ENCODE measurements at places on chromosomes 6 and 20.

DNA sequence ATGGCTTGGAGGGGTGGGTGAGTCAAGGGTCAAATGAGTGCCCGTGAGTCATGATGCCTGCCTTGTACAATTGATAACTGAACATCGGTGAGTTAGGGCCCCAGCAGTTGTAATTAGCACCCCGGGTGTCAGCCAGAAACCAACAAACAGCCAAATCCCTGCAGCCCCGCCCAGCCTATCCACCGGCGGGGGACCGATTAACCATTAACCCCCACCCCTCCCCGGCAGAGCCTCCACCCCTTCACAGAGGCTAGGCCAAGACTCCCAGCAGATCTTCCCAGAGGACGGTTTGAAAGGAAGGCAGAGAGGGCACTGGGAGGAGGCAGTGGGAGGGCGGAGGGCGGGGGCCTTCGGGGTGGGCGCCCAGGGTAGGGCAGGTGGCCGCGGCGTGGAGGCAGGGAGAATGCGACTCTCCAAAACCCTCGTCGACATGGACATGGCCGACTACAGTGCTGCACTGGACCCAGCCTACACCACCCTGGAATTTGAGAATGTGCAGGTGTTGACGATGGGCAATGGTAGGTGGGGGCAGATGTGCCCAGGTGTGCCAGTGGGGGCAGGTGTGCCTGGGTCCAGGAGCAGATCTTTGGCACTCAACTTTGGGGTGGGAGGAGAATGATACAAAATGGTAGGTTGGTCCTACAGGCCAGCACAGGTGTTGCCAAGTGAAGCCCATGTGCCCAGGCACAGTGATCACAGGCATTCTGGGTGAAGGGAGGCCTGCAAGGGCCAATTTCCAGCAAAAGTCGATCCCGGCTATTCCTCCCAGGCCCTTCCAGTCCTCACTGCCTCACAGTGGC is 45.7 kb downstream of the HNF4A start:
- no peak for DNase-seq

GRCh38 chr6:3211681-3212080 is 15.8 kb downstream of the TUBB2B start:
- DNase-seq = peak; percentile 71

GRCh38 chr6:101811108-101811507 is 417.6 kb downstream of the GRIK2 start:
- DNase-seq = no peak

- DNase-seq = no peak
Observed at GRCh38 chr6:154414021-154414813, 57.6 kb upstream of the IPCEF1 start.

DNA sequence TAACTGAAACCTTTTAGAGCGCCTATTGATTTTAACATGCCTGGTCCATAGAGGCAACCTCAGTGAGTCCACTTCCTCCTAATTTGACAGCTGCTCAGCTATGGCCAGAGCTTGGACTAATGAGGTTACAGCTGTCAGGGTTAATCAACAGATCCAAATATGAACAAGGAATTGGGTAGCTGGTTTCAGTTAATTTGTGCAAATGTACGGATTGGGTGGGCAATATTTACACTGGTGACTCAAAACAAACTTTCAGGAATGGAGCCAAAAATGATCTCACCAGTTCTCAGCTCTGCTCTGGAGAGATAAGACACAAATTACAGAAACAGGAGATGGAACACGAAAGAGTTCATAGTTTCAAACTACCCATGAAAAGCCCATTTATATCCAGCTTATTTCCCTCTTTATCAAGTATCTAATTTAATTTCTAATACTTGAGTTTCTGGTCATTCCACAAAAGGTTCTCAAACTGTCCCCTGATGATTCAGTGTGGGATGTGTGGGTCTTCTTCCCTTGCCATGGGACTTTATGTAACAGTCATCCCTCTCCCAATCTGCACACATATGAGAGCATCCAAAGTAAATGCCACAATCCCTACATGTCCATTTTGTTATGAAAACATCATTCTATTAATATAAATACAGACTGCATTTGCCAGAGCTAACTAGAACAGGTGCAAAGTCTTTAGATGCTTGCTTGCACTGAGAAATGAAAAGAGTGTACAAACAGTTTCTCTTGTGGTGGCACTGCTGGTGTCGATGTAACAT is 149.9 kb downstream of the RPS12 start:
- no peak for DNase-seq

DNA sequence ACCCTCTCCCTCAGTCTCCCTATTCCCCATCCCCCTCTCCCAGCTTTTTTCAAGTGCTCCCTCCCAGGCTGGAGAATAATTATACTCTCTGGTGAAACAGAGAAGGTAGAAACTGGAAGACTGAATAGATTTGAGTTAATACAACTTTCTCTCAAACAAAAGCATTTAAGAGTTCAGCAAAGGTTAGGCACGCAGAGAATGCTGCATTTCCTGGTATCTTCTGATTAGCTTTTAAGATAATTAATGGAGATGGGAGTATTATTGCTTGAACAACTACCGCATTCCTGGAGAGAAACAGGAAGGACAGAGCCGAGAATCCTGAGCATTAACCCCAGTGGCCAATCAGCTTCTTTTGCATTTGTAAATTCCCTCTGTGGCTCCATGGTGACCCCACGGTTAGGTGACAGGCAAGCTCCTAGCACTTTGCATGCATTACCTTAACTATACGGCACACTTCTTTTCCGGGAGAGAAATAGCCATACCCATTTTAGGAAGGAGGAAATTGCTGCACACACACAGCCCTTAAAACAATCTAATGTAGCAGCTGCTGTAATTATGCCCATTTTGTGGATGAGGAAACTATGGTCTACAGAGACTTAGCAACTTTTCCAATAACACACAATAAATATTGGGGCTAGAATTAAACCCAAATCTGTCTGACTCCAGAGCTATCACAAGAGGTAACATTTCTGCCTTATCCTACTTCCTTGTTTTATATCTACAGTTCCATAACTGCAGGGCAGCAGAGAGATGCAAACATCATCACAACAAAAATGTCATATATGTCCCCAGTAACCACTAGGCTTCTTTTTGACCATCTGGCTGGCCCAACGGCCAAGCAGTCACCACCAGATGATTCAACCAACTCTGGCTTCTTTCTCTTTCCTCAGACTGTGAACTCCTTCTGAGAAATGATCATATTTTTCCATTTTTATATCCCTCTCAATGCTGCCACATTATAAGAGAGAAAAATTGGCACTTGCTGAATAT is 169.9 kb downstream of the CD24 start:
- DNase-seq = no peak

GRCh38 chr20:31894980-31895675 is 24.7 kb downstream of the TTLL9 start:
- peak; percentile 27 for DNase-seq

DNA sequence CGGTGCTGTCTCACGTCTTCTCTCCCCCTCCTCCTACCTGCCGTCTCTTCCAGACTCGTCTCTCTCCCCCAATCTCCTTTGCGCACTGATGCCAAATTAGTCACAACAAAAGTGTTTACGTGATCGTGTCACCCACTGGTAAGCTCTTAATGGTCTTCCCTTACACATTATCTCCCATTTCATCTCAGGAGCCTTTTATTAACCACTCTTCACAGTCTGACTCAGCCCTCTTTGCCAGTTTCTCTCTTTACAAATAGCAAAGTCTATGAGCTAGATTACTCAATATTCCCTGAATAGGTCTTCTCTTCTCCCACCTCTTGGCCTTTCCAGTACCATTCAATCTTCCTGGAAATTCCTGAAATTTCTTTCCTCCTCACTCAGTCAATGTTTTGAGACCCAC is 247.0 kb downstream of the ESR1 start:
- peak; percentile 27 for DNase-seq

- DNase-seq = no peak
Observed at GRCh38 chr6:57822896-57823358, 505.5 kb downstream of the PRIM2 start.

GRCh38 chr20:21003902-21004301 is 102.3 kb downstream of the LINC00237 start:
- DNase-seq = no peak

GRCh38 chr6:79797163-79797764 is 150.1 kb downstream of the ELOVL4 start:
- DNase-seq = no peak

DNA sequence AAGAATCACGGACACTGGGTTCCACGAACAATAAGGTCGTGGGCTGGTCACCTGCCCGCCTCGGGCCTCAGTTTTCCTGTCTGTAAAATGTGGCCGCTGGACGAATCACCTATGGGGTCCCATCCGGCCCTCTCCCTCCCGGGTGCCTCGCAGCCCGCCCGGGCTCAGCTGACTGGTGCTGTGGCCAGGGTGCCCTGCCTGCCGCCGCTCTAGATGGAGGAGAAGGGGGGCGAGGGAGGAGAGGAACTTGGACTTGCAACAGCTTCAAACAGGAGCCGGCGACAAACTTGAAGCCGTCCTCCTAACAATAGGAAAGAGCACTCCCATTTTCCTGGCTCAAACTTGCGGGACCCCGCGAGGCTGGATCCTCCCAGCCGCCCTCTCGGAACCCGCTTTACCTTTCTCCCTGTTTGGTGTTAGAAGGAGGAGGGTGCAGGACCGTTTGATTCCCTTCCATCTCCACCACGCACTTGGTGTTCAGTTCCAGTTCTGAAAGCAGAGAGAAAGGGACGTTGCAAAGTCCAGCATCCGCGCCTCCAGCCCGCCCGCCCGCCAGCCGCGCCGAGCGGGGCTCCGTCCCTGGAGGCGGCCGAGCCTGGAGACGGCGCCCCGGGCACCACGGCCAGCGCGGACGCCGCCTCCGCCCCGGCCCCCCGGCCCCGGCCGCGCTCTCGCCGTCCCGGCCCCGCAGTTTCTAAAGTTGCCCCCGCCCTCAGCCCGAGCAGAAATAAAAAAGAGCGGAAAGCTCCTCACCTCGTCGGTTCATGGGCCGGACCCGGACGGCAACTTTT is 584 bp downstream of the KIF13A start:
- DNase-seq = no peak

DNA sequence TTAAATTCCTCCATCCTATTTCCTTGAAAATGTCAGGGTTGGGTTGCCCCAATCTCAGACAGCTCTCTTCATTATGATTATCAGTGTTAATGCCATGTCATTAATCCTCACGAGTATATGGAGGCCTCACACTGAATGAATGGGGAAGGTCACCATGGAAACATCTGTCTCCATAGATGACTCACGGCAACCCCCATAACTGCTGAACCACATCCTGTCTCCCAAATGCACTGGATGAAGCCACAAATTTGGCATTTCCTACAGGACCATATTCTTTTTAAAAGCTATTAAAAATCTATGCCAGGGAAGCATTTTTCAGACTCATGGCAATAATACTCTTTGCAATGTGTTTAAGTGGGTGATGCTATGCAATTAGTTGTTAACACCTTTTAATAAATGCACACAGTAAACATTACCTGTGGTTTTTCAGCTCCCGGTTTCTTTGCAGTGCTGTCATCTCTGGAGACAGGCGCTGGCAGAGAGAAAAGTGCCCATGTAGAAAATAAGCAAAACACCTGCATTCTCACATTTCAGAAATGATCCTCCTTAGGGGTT is 80.1 kb upstream of the PTPRK start:
- DNase-seq = peak; percentile 74

GRCh38 chr6:27176523-27177484 is 70.7 kb upstream of the PRSS16 start:
- DNase-seq = peak; percentile 63

GRCh38 chr20:37523911-37524700 is 3.1 kb downstream of the NNAT start:
- no peak for DNase-seq

DNA sequence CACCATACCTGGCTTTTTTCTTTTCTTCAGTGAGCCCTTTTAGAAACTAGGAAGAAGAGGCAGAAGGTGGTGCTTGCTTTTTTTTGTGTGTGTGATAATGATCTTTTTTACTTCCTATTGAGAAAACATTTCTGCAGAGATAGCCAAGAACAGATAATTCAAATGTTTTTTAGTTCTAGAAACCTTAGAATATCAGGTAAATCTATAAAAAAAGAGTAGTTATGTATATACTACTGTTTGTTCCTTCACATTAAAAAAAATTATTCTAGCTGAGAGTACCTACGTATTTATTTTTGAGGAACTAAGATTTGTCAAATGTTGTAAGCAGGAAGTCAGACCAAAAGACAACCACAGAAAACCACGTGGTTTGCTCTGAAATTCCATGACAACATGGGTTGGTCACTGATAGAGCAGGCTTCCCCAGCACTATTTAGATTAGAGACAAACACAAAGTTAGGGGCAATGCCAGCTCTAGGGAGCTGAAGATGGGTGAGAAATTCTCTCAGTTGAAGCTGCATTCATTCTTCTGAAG is 12.8 kb downstream of the STK4 start:
- no peak for DNase-seq

DNA sequence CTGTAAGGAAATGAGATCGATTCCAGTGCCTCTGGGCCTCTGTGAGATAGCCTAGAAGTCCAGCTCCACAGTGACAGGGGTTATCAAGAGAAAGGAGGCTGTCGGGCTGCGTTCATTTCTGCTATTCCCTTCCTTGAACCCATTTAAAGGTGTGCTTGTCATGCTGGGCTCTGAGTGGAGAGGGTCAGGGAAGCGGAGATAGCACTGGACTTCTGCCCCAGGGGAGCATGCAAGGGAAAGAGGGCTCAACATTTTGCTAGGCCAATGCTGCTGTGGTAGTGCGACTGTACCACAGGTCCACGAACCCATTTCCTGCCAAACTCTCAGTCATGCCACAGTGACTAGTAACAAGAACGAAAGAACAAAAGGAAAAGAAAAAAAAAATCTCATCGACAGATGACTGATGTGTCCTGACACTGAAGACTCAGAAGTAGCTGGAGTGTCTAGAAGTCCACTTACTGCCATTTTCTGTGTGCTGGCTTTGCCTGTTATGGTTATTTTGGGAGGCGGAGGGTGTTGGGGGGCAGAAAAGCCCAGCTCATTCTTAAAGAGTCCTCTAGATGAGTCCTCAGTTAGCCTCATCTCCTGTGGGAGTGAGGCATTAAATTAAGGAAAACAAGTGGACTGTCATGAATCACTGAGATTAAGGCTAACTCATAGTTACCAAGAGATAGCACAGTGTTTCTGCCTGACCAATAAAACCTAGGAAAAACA is 8.1 kb downstream of the NEDD9 start:
- DNase-seq = no peak

DNA sequence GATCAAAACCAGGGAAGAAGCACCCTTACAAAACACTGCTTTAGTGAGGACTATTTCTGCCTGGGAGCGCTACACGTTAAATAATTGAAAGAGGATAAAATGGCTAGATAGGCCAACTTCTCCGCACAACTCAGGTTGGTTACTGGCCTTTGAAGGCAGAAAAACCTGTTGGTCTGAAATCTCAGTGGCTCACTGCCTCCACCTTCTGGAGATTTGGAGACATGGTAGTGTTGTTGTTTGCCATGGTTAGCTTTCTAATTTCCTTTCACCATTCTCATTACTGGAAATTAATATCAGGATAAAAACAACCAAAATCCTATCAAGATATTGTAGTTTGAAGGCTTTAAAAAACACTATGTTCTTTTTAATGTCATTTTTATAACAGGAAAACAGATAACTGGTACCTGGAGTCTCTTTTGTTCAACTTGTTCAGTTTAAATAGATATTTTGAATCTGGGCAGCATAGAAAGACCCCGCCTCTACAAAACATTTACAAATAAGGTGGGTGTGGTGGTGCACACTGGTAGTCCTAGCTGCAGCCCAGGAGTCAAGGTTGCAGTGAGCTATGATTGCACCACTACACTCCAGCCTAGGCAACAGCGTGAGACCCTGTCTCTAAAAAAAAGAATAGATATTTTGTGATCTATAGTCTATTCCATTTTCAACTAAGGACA is 27.5 kb upstream of the BCLAF1 start:
- DNase-seq = peak; percentile 38

All from COLO829 (cell line).